ENCODE measurements at places on chromosomes 6 and 20. TPM values are rescaled to one million over a fixed set of nuclear protein-coding genes. Genes with fewer than 3 reads are reported as not detected.

The BANF2 gene
- not detected for total RNA-seq

The TBXT gene
- total RNA-seq, result not detected

The LPA gene
- total RNA-seq, result not detected

DNA sequence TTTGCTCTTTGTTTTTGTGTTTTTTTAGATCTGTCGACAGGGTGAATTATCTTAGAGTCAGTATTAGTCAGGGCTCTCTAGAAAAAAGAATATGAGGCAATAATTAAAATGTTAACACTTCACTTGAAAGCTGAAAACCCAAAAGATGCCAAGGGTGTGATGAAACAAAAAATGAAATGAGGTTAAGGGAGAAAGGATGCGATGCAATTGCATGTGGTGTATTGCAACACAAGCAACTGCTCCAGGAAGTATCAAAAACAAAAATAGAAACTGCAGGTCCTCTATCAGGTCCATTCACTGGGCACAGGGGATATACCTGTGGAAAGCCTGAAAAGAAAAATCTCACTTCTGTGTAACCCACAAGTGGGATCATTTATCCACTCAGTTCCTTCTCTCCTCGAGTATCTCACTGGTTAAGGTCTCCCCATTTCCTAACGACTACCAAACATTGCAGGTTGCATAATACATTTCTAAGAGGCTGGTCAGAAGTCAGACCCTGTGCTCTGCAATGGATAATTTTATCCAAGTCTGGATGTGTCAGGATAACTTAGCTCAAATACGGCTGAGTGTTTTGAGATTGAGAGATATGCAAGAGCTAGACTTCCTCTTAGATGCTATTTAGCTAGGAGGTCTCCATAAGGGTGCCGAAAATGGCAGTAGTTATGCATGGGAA lies 257.7 kb upstream of the GJE1 start:
- DNase-seq, result no peak

DNA sequence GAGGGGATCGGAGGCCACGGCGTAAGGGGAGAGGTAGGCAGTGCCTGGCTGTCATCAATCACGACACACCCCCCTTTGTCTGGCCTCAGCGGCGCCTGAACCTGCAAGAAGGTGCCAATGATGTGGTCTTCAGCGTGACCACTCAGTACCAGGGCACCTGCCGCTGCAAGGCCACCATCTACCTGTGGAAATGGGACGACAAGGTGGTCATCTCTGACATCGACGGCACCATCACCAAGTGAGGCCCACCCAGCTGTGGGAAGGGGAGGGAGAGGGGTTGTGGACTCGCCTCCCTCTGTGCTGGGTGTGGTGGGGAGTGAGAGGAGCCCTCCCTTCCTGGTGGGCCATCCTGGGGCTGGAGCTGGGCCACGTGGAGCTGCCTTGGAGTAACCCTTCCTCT lies 9.7 kb downstream of the EMILIN3 start:
- no peak for DNase-seq

GRCh38 chr20:62655282-62656196 lies 13.2 kb downstream of the SLCO4A1 start:
- DNase-seq, result no peak

GRCh38 chr6:28817808-28818145 lies 106.0 kb downstream of the TRIM27 start:
- no peak for DNase-seq

Data from breast epithelium (tissue), 4 donors.